ENCODE measurements at places on chromosomes 13 and 19.

DNA sequence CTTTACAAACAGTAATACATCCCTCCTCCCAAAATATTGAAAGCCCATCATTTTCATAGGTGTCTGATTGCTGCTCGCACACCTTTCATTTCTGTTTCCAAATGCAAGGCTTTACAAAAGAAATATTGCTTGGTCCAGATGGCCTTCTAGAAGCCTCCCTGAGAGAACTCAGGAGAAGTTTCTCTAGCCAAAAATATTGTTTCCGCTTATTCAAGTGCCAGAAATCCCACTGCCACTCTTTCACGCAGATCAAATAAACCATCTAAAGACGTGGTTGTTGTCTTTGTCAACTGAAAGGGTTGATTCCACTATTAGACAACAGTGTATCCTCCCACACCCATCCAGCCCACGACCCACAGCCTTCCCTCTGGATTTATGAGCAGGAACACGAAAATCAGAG is 96.2 kb downstream of the ZIC5 start:
- DNase-seq: no peak

DNA sequence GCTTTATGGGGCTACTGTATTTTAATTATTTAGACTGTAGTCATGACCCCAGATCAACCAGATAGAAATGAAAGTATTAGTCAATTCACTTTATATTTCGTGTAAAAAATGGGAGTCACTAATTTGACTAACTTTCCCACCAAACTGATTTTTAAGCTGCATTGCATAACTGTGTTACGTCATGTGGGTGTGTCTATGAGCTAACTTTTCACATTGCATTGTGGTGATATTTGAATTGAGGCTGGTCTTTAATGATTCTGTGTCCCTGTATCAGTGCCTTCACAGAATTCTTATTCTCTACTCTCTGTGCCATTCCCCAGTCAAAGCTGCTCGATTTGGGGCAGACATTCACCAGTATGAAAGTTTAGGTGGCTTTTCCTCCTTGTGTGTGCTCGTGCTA is 172.7 kb upstream of the MAB21L1 start:
- no peak for DNase-seq

DNA sequence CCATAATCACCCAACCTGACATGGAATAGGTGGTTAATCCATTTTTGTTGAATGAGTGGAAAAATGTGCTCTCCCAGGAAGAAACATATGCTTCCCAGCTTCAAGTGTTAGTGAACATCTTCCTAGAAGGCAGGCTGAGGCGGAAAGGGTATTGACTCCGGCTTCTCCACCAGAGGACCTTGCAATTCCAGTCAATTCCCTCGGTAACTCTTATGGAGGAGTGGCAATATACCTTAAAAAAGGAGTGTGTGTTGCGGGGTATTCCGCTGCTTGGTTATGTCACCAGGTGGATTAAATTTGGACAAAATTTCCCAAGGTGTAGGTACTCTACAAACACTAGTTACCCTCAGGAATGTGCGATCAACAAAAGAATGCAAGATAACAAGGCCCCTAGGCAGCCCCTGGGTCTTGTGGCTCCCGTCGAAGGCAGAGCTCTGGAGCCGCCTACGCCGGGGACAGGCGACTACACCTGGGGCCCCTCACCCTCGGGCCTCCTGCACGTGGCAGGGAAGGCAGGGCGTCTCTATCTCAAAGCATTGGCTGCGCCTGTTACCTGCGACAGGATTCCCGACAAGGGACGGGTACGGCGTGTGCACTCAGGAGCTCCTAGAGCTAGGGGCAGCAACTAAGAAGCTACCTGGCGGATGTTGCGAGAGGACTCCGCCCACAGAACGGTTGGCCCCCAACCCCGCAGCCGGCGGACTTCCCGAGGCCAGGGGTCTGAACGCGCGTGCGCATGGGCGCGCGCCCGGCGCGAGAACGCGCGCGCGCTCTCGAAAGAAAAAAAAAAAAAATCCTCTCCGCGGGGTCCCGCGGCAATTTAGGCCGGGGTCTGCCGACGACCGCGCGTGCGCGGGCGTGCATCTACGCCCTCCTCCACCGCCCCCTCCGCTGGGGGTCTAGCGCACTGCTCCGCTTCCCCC is at the start of gene WDR87:
Gene WDR87 (minus strand): TSS at position 649 of the 923 bp plus-strand sequence. CDS start 8,355 bp downstream, outside the sequence.
- DNase-seq: peak; percentile 15

- DNase-seq: no peak
These were observed 3.1 kb upstream of the TNFSF13B start for GRCh38 chr13:108266321-108266990.

- no peak for DNase-seq
These were observed 4.0 kb upstream of the RFXAP start for GRCh38 chr13:36815062-36815461.

- no peak for DNase-seq
These were observed 15.9 kb downstream of the KL start for GRCh38 chr13:33032037-33032625.

DNA sequence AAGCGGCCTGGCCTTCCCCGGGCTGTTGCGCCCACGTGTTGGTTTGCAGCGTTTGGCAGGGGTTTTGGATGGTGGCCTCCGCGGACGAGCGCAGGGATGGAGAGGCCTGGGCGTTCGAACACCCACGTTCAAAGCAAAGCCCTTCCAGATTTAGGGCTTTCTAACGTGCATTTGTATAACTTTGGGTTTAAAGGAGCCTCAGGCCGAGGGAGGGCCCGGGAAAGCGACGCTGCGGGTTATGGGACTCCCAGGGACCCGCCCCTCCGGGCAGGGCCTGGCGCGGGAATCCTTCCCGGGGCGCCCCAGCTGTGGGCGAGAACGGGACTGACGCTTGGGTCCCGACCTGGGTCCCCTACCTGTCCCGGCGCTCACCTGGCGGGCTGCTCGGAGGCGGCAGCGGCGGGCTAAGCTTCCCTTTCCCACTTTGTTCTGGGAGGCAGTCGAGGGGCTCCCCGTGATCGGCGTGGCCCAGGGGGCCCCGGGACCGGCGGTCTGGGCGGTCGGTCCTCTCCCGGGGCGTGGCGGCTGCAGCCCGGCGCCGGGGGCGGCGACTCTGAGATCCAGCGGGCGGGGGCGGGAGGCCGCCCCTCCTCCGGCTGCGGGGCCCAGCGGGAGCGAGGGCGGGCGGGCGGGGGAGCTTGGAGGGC is at the start of gene FBXO17:
Gene FBXO17 (minus strand): TSS at position 529 of the 647 bp plus-strand sequence. CDS start 25,423 bp downstream, outside the sequence.
- no peak for DNase-seq

DNA sequence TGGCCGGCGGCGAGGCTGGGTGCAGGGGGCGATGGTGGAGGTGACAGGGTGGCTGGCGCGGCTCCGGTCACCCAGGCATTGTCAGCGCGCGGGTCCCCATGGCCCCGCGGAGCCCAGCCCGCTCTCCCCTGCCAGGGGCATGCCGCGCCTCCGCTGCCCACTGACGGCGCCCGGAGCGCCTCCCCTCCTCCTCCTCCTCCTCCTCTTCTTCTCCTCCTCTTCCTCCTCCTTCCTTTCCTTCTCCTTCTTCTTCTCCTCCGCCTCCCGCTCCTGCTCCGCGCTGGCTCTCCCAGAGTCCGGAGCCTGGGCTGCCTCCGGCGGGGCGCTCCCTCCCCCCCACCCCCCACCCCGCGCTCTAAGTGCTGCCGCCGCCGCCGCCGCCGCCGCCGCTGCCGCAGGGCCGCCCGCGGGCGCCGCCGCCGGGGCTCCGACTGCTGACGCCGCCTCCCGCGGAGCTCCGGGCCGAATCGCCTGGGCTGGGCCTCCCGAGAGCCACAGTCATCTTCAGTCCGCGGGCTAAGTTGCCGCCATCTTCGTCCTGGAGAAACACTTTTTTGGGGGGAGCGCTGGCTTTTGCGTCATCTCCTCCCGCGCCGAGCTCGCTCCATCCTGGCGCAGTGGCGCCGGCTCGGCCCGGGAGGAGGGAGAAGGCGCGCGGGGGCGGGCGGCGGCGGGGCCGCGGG is 348.3 kb downstream of the LIG4 start:
- DNase-seq: no peak

DNA sequence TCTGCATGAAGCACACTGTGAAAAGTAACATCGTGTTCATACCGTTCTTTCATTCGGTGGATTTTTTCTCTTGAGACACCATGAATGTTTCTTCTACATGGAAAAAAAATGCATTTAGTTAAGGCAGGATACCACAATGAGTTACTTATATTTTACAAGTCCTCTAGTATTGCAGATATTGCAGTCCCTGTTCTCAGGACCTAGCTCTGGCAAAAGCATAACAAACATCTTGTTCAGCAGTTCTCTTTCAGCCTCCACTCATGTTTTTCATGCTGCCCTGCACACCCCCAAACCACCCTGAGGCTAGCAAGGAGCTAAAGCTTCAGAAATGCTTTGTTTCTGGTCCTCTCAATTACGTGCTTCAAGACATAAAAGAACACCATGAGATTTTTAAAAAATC is 24.8 kb downstream of the N4BP2L1 start:
- no peak for DNase-seq

GRCh38 chr13:82480415-82480814 is 1401.9 kb downstream of the SLITRK1 start:
- no peak for DNase-seq

GRCh38 chr19:18588611-18589379 is at the start of gene REX1BD:
REX1BD (plus strand) TSS chr19:18588798; CDS start chr19:18588802, 4 bp downstream.
- peak; percentile 71 for DNase-seq

DNA sequence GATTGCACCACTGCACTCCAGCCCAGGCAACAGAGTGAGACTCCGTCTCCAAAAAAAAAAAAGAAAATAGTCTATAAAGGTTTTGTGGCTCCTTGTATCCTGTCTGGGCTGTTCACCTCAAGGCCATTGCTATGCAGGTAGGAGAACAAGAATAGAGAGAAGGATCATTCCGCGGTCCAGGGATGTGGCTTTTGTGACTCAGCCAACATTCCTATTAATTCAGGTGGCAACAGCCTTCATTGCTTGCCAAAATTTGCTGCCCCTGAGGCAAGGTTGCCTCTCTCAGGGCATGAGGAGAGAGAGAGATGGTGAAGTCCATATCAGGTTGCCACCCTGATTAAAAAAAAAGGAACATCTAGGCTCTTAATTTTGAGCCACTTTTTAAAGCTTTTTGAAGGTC is 8.0 kb downstream of the ZNF551 start:
- DNase-seq: no peak

- DNase-seq: no peak
These were observed 225.0 kb downstream of the FGF14 start for GRCh38 chr13:102176846-102177245.

DNA sequence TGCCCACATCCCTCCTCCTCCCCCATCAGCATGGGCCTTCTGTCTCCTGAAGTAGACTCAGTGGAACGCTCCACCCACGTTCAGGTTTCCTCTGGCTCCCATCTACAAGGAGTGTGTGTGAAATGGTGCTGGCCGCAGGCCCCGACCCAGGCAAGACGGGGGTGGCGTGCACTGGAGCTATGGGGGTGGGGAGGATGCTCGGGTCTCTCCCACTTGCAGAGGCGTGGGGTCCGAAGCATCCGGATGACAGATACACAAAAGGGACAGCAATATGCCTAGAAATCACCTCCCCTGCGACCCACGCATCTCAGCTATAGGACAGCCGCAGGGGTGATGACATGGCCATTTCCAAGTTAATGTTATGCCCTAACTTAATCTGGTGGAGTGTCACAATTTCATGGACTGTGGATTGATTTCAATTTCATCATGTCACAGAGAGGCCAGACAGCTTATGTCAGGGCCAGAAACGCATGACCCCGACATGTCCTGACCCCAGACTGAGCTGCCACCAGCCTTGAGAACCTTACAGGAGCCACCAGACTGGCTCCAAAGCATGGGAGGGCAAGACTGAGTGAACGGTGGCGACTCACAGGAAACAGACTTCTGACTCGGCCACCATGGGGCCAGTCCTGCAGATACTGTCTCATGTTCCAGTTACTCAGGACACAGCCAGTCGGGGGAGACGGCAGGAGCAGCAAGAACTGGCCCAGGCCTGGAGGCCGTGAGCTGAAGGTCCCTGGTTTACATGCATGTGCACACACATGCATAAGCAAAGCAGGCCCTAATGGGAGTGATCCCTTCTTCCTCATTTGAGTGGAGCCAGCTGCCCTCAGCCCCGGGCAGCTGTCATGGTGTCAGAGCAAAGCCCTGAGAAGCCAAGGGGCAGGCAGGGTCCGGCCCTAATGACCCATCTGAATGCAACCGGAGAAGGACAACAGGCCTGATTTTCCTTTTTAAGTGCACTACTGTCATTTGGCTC is 82.2 kb downstream of the SLC7A1 start:
- DNase-seq: no peak

GRCh38 chr19:45467456-45468158 is at the start of gene FOSB:
FOSB (plus strand) TSS chr19:45467996; CDS start chr19:45468587, 591 bp downstream.
- DNase-seq: peak; percentile 81

DNA sequence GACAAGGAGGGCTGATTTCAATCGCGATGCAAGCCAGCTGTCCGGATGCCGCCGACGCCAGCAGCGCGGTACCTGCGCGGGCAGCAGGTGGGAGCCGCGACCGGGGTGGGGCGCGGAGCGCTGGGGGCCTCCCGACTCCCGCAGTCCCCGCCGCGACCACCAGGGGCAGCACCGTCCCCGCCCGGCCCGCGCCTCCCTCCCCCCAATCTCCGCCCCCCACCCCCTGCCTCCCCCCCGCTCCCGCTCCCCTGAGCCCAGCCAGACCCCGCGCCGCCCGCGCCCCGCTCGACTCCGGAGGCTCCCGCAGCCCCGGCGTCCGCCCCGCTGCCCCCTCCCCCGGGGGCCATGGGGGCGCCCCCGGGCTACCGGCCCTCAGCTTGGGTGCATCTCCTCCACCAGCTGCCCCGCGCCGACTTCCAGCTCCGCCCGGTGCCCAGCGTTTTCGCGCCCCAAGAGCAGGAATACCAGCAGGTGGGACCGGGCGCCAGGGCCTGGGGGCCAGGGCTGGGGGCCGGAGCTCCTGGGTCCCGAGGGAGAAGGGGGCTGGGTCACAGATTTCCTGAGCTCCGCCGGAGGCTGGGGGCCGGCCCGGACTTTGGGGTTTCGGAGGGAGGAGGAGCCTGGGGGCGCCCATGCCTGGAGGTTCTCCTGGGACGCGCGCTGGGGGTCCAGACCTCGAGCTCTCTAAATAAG is at the start of gene TTYH1:
Gene TTYH1 (plus strand): TSS at position 257 of the 693 bp plus-strand sequence. CDS start 89 bp downstream, at position 346.
- no peak for DNase-seq

DNA sequence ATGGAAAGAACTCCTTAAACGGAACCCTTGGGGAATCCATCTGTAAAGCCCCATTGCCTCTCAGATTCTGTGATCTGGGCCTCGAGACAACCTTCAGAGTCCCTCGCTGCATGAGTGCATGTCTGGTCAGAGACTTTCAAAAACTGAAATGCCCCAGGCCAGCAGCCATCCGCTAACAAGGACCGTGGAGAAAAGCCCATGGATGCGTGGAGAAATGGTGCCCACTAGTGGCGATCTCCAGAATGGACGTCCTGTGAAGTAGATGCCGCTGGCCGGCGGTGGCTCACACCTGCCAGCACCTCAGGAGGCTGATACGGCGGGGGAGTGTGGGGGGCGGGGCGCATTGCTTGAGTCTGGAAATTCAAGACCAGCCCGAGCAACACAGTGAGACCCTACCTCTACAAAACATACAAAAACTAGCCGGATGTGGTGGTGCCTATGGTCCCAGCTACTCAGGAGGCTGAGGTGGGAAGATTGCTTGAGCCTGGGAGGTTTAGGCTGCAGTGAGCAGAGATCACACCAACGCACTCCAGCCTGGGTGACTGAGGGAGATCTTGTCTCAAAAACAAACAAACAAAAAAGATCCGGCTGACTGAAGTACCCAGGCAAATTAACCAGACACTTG is 7.9 kb upstream of the CDC16 start:
- DNase-seq: peak; percentile 74

GRCh38 chr19:977058-977464 is 7.1 kb upstream of the WDR18 start:
- DNase-seq: no peak

Measured in stimulated activated CD4-positive, alpha-beta T cell treated with anti-CD3 and anti-CD28 coated beads, Interleukin-15, amount 100 ng/mL, for 1 hour (primary cell).